ENCODE measurements at places on chromosomes 5 and 9.

DNA sequence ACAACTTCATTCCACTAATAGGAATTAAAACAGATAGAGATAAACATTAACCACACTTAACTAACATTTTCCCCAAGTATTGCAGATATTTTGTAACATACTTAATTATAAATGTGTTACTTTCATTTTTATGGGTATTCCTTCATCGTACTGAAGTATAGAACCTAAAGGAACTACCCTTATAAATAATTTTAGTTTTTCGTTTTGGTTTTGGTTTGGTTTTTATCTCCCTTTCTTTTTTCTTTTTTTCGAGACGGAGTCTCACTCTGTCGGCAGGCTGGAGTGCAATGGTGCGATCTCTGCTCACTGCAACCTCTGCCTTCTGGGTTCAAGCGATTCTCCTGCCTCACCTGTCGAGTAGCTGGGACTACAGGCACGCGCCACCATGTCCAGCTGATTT lies 60.1 kb upstream of the LMNB1 start:
- no peak for DNase-seq

GRCh38 chr5:177113566-177114424 lies 19.8 kb upstream of the NSD1 start:
- peak; percentile 55 for DNase-seq

- DNase-seq, result no peak
Measured at GRCh38 chr5:74152136-74152535, 488.4 kb downstream of the ENC1 start.

- no peak for DNase-seq
Measured at GRCh38 chr5:80370390-80370789, 37.5 kb upstream of the ZFYVE16 start.

DNA sequence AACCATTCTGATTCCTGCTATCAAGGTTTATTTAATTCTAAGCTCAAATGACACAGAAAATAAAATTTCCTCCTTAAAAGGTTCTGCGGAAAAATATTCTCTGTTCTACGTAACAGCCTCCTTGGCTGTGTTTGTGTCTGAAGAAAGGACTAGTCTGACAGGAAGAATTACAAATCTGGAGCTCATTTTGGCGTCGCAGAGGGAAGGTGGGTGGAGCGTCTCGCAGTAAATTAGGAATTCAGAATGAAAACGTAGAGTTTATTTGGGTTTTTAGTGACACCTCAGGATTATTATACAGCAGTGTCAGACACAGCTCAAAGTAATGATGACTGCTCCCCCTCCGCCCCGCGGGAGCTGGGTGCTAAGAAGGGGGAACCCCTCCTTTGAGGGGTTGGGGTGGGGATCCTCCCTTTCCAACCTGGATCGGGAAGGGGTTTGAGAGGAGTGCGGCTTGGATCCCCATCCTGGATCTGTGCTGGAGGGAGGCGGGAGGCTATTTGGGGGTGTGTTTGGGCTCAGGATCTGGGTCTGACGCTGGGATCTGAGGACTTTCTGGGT lies 933 bp upstream of the TGFBR1 start:
- DNase-seq, result no peak

DNA sequence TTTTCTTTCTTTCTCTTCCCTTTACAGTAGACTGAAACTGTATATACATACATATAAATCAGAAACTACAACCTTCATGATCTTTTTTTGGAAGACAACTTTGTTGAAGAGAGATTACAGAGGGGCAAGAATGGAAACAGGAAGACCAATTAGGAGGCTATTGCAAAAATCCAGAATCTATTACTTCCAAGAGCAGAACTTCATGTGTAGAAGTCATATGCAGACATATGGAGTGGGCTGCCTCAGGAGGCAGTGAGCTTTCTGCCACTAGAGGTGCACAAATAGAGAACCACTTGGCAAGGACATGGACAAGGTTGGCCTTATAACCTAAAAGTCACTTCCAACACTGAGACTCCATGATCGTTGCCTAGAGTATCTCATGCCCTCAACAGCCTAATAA lies 157.8 kb upstream of the NR4A3 start:
- DNase-seq, result no peak

DNA sequence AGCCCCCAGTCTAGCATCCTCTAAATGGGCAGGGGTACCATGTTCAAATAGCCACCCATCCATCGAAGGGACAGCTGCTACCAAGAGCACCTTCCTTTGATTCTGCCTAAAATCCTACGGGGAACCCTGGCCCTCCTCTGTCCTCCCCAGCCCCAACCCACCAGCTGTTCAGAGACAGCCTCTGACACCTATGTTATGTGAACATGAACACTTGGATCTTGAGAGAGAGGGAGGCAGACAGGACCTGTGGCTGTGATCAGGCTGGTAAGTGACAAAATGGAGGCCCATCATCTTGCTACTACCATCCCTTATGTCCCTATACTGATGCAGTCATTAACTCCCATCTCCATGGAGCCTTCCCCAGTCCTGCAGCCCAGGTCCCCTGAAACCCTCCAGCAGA lies 8.2 kb downstream of the SLC23A1 start:
- DNase-seq, result no peak

- no peak for DNase-seq
Measured at GRCh38 chr5:534743-535671, 10.8 kb upstream of the SLC9A3 start.

DNA sequence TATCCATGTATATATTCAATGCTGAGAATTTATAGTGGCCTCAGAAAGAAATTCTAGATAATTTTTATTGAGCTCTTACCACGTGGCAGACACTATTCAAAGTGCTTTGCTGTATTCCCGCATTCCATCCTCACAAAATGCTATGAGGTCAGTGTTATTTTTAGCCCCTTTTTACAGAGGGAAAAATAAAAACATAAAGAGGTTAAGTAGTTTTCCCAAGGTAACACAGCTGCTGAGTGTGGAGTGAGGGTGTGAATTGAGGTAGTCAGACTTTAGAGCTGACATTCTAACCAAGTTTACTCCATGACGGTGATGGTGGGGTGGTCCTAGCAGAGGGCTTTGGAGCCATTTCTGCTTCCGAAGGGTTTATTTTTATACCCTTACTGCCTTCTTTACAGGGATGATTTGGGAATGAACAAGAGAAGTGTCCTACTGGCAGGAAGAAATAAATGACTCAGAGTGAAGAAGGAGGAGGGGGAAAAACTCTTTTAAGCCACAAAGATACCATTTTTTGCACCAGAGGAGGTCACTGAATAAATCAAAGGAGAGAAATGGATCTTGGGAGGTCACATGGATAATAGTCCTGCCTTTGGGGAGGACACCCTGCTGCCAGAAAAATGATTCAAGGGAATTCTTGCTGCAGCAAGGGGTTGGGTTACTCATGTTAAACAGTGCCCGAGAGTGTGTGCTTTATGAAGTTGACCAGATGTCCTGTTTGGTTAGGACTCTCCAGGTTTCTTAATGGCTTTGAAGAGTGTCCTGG lies 76.1 kb downstream of the HMHB1 start:
- peak; percentile 6 for DNase-seq

- peak; percentile 82 for DNase-seq
Measured at GRCh38 chr5:90474235-90475107, at the start of the genes MBLAC2 and POLR3G. TSS of gene MBLAC2 (minus strand) at chr5:90474771. CDS start at chr5:90474292, 479 bp downstream. TSS of gene POLR3G (plus strand) at chr5:90474864. CDS start at chr5:90485568, 10,704 bp downstream.

- DNase-seq, result no peak
Measured at GRCh38 chr5:77892061-77893010, 116.2 kb upstream of the TBCA start.

- DNase-seq, result no peak
Measured at GRCh38 chr9:94607423-94607691, 13.7 kb upstream of the FBP2 start.

DNA sequence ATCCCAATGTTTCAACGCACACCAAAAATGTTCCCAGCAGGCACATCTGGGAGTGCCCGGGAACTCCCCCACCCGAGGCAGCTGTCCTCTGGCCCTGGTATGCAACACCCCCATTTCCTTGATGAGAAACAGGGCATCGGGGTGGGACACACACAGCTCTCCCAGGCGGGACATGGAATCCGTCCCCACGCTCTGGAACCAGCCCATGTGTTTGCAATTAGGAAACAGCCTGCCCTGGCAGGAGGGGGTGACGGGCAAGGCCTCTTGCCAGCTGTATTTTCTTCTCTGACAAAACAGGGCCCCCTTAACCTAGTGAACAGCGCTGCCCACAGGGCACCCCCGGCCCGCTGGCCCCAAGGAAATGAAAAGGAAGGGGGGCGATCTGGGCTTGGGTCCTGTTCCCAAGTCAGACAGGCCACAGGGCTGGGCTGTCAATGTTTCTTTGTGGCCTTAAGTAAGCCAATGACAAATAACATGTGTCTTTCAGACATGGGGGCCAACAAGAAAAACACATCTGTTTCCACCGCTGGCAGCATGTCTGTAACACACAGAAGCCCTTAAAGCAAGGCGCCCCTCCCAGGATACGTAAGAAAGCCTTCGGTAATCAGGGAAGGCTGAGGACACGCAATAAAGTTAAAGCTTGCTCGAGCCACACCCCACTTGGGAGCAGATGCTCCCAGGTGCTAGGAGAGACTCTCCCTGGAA lies 125.3 kb downstream of the ROR2 start:
- DNase-seq, result peak; percentile 65

DNA sequence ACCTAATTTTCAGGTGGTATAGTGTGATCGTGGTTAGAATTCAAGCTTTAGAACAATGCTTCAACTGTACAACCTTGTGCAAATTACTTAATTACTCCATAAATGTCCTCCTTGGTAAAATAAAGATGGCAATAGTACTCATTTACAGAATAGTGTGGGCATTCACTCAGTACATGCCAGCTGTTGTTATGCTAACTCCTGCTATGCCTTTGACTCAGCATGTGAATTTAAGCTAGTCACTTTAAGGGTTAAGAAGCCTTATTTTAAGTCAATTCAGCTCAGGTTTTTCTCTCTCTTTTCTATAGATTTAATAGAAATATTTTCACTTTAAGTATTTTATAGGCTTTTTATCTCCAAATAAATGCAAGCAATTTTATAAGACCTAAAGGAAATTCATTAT lies 335.6 kb upstream of the ITGA1 start:
- no peak for DNase-seq

- no peak for DNase-seq
Measured at GRCh38 chr9:109134167-109134578, 14.4 kb upstream of the TMEM245 start.

DNA sequence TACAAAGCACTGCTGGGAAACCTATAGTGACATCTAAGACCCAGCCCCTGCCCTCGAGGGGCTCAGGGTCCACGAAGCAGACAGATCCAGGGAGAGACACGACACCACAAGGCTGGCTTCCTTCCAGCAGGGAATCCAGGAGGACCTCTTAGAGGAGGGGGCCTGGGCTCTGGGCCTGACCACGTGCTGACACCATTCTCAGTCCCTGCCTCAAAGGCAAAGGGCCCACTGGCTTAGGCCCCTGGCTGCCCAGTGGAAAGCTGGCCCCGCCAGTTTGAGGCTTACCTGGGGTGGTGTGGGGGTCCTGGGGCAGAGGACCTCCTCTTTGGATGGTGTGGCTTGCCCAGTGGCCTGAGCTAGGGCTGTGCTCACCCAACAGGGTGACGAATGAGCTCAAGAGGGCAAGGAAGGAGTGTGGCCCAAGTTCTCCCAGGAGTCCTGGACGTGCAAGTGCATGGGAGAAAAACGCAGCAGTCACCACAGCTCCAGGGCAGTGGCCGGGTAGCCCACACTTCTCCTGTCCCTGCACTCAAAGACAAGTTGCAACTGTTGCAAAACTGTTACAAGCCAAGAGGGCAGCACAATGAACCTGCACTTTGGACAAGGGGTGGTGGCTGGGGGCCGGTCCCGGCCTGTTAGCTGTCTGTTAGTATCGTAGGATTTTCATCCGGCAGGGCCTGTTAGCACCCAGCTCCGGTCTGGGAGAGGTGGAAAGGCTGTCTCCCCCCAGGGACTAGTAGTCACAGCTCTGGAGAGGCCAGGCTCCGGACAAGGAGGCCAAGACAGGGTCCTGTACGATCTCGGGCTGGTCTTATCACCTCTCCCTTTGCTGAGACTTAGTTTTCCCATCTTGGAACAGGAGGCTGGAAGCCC lies 1.5 kb upstream of the SARDH start:
- DNase-seq, result no peak

GRCh38 chr9:126298063-126298801 lies 28.4 kb upstream of the MVB12B start:
- no peak for DNase-seq

GRCh38 chr5:81202655-81203054 lies 30.5 kb upstream of the CKMT2 start:
- DNase-seq, result no peak

- peak; percentile 74 for DNase-seq
Measured at GRCh38 chr5:94693043-94693822, 74.8 kb downstream of the SLF1 start.

- DNase-seq, result no peak
Measured at GRCh38 chr5:174500636-174501035, 223.7 kb upstream of the MSX2 start.

GRCh38 chr9:98888801-98889421 lies 54.8 kb upstream of the COL15A1 start:
- DNase-seq, result no peak

DNA sequence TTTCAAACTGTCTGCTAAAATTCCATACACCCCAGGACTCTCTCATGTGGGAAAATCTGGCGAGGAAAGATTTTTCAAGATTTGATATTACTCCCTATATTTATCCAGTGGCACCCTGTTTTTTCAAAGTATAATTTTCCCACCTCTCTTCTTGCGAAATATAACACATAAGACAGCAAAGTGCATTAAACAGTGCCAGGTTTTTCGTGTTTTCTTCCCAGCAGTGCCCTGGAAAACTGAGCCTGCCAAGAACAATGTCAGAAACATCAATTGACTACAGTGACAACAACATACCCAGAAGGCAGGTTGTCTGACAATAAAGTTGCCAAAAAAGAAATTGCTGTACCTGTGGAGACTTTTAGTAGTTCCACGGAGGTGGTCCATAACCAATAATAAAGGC lies 545.0 kb upstream of the ZNF608 start:
- no peak for DNase-seq

DNA sequence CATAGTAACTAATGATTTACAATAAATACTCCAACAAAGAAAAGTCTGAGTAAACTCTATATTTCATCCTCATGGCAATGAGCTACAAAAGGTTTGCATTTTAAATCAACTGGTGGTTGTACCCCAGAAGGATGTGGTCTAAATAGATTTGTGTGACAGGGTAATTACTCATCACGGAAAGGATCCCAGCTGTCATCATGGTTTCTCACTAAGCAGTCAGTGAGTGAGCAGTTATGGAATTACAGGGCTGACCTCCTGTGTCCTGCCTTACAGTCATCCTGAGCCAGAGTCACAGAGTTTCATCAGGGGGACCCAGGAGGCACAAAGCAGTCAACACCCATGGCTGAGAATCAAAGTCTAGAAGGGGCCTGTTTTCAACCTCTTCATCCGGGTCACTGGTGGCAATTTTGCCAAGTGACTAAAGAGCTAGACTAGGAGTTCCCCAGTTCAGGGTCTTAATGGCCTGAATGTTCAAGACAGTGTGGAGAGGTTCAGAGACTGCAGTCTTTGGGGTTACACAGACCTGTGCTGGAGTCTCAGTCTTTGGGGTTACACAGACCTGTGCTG lies 210.7 kb upstream of the SLC24A2 start:
- peak; percentile 59 for DNase-seq

DNA sequence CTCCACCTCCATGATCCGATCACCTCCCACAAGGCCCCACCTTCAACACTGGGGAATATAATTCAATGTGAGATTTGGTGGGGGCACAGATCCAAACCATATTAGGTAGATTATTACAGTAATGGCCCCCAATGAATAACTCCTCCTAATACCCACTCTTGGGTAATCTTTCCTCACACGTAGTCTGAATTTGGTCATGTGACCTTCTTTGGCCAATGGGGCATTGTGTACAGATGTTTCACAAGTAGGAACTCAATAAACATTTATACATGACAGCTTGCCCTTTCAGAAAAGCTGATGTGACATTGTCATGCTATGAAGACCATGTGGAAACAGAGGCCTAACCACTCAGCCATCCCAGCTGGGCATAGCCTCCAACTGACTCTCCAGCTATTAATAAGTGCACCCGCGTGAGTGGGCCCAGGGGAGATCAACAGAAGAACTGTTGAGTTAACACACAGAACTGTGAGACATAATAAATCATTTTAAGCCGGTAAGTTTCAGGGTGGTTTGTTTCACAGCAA lies 10.6 kb downstream of the GPR150 start:
- DNase-seq, result no peak

Measured in fibroblast of the conjunctiva (primary cell).